ENCODE measurements at places on chromosomes 2 and 18.

DNA sequence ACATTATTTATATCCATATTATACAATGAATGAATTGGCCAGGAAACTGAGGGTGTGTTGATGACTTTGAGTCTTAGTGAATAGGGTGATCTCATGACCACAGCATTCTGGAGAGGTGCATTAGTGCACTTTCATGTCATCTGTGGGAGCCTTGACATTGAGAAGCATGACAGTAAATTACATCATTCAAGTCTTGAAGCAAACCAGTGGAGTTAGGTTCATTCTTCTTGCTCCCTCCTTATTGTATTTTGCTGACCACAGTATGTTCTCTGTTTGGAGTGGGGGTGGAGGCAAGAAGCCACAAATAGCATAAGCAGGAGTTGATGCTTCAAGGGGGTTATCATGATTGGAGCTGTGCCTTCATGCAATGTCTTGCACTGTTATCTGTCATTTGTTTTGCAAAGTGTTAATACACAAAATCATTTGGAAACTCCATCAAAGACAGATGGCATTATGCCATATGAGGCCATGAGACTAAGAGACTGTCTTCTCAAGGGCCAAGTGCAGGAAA is 680.2 kb downstream of the NYAP2 start:
- DNase-seq, result no peak

GRCh38 chr2:47486841-47487497 is 84.0 kb downstream of the MSH2 start:
- no peak for DNase-seq

GRCh38 chr2:223218587-223219178 is 166.7 kb downstream of the KCNE4 start:
- no peak for DNase-seq

DNA sequence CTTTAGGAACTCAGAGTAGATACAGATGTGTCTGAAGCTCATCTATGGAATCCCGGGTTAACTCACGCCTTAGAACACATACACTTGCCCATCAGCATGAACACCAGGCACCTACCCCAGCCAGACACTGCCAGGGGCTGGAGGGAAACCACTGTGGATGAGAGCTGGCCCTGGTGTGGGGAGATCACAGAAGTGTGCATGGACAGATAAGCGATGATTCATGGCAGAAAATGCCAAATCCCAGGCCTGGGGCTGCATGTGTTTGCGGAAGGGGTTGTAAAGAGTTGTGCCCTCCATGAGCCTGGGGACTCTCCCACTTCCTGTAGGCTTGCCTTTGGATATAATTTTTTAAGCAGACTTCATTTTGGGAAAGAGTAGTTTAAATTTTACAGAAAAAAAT is 193.4 kb downstream of the FHOD3 start:
- DNase-seq, result no peak

DNA sequence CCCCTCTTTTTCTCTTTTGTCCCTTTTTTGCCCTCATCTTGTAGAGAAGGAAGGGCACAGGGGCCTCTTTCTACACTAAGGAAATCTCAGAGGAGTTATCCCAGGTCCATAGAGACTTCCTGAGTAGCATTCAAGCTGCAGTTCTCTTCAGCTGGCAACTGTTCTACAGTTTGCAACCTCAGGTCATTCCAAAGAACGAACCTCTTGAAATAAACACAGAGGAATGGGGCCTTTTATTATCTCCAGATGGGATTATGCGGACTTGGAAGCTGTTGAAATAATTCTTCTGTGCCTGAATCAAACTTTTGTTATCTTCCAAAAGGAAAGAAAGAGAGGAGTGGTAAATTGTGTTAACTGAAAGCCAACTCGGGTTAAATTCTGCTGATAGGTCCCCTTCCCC is 31.0 kb upstream of the NFE2L2 start:
- no peak for DNase-seq

DNA sequence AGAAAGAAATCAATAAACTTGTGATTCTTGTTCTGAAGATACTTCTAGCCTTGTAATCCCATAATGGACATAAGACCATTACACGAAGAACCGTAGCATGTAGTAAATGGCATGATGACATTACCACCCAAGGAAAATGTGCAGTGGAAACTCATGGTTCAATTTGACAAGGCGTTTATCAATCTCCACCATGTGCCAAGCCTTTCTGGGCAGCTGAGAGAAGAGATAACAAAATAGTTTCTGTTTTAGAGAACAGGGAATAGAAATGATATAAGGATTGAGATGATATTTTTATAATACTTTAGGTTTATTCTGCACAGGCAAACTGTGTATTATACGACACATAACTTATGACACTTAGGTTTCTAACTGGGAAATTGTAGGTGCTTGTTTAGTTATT is 19.2 kb downstream of the ABI2 start:
- DNase-seq, result no peak

DNA sequence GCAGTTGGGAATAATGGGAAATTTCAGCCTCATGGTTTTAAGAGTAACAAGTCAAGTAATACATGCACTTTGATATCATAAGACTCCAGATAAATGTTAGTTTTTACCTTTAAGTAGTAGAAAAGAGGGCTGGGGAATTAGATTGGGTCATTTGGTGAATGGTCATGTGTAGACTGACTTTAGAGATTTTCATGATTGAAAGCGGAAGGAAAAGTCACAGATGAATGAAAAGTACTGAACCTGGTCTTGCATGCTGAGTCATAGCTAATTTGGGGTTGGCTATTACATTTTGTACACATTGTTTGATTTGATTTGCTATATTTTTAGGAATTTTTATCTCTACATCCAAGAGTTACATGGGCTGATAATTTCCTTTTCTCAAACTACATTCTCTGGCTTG is 539.4 kb upstream of the SPHKAP start:
- DNase-seq, result no peak

DNA sequence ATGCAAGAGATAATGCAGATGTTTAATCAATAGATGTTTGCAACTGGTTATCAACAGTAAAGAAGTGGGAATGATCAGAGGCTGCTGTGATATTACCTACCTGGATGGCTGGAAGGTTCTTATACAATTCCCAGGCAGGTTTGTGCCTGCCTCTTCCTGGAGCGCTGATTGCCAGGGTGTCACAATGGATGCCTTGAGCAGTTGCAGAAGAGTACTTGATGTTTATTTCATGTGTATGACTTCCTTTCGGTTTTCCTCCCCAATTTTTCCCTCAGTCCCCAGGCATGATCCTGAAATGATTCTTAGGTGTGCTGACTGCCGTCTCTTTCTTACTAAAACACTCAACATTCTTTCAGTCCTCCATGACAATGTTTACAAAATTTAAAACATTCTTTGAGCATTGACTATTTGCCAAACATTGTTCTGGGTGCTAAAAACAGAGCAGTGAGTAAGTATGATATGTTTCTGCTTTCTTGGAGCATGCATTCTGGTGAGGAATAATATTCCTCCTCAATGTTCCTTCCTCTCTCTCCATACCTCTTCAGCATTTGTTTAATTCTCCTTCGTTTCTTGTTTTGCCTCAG is 416.6 kb upstream of the TRIB2 start:
- DNase-seq, result no peak

DNA sequence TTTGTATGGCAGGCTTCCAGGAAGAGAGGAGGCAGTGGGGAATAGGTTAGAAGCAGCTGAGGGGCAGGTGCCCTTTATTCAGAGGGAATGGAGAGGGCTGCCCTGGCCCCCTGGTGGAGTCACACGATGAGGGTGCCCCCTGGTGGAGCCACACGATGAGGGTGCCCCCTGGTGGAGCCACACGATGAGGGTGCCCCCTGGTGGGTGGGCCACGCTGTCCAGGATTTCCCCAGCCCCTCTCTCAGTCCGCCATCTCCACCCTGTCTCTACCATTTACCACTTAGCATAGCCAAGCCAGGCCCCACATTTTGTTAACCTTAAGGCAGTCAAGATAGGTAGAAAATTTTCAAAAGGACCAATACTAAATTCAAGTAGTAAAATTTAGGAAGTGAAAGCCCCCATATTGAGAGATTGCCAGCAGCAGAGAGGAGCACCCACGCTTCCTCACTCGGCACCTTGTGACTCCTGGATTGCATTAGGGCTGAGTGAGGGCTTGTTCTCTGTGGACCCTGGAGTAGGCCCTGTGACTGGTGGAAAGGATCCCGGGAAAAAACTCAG is 10.4 kb upstream of the FAM228A start:
- peak; percentile 18 for DNase-seq

DNA sequence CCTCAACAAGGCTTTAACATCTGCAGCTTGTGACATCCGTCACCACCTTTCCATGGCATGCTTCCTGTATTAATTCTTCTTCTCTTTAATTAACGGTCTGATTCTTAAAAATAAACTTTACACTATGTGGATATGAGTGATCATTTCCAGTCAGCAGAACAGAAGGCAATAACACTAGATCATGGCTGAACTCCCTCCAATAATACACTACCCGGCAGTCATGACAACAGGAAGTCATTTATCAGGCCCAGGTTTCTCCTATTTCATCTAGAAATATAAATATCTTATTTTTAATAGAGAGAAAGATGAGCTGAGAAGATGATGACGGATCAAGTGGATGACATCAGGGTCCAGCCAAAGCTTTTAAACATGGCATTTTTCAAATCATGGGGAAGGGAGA is 792.2 kb downstream of the SLC4A3 start:
- no peak for DNase-seq

- no peak for DNase-seq
Observed at GRCh38 chr2:206983161-206983859, 44.0 kb downstream of the CPO start.

DNA sequence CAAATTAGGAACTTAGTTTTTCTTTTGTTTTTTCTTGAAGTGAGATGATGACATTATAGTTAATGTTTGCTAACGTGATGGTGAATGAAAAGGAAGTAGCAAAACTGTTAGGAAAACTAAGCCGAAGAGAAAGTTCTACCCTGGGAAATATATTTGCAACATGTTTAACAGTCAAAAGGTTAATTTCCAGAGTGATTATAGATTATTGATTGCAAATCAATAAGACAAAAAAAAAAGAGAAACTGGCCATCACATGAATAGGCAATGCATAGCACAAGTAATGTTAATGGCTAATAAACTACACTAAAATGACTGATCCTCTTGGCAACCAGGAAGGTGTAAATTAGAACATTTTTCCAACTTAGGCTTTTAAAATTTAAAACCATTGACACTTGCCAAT is 26.0 kb upstream of the AMMECR1L start:
- DNase-seq, result no peak

DNA sequence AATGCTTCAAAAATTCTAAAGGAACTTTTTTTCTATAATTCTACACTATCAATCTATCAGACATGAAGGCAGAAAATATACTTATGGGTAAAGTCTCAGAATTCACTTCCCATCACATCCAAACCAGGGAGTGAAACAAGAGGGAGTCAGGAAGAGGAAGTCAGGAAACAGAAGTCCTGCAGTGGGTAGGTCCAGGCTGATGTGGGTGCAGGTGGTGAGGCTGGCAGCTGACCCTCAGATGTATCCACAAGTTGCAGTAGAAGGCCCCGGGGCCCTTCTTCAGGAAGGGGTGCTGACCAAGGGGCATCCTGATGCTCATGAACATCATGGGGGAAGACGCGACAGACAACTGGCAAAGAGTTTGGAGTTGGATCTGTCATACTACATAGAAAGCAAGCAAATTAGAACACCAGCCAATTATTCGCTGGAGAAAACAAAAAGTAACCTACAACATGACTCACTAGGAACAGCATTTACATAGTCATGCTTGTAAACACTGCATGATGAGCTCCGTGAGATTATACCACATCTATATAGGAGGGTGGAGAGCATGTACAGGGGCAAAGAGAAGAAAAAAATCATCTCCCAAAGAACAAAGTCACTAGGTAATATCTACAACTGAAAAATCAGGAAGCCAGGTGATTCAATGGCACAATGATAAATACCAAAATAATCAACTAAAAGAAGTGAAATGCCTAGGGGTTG is 4.2 kb downstream of the UXS1 start:
- DNase-seq, result no peak

DNA sequence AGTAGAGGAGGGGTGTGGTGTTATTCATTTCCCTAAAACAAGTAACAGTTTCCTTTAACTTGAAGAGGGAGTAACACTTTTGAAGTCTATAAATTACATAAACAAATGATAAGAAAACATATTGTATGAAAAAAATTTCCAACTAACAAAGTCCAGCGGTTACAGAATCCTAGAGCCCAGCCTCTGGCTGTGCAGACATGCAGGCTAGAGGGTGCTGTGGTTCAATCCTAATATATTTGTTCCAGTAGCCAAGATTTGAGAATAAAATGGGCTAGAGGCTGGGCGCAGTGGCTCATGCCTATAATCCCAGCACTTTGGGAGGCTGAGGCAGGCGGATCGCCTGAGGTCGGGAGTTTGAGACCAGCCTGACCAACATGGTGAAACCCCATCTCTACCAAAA is 56.9 kb downstream of the WDR75 start:
- no peak for DNase-seq

- no peak for DNase-seq
Observed at GRCh38 chr2:239344857-239345216, 56.0 kb downstream of the HDAC4 start.

GRCh38 chr2:190736355-190736754 is 87.5 kb downstream of the NAB1 start:
- DNase-seq, result no peak

DNA sequence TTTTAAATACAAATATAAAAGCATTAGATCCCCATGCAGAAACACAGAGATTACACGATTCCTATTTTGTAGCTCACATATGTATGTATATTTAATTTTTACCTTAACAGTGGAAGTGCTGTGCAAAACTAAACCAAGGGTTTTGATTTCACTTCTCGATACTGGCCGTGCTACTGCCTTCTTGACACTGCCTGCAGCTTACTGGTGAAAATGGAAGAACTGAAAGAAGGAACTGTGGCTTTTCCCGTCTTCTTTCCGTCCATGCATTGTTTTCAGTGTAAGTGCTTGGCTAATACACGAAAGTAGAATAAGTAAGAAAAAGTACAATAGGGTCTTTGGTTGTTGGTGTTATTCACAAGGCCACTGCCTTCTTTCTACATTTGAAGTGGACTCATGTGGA is 129.5 kb downstream of the NDUFA10 start:
- DNase-seq, result no peak

GRCh38 chr18:23131693-23132319 is 3.5 kb upstream of the CABLES1 start:
- DNase-seq, result no peak

- DNase-seq, result no peak
Observed at GRCh38 chr18:21684731-21685130, 19.8 kb downstream of the ABHD3 start.

- DNase-seq, result no peak
Observed at GRCh38 chr2:70981421-70981820, 3.0 kb downstream of the ANKRD53 start.

DNA sequence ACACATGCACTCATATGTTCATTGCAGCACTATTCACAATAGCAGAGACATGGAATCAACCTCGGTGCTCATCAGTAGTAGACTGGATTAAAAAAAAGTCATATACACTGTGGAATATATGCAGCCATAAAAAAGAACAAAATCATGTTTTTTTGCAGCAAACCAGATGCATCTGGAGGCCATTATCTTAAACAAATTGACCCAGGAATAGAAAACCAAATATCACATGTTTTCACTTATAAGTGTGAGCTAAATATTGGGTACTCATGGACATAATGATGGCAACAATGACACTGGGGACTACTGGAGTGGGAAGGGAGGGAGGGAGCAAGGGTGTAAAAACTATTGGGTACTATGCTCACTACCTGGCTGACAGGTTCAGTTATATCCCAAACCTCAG is 792.6 kb downstream of the EPHA4 start:
- no peak for DNase-seq

- no peak for DNase-seq
Observed at GRCh38 chr2:226691255-226691654, 108.4 kb downstream of the IRS1 start.

GRCh38 chr18:60506682-60507081 is 134.1 kb upstream of the MC4R start:
- DNase-seq, result no peak
